Activated T-helper 1 cell treated with Interleukin-2 at 50 U/mL for 16 hours (primary cell): ENCODE measurements at places on chromosomes 11 and 22.

DNA sequence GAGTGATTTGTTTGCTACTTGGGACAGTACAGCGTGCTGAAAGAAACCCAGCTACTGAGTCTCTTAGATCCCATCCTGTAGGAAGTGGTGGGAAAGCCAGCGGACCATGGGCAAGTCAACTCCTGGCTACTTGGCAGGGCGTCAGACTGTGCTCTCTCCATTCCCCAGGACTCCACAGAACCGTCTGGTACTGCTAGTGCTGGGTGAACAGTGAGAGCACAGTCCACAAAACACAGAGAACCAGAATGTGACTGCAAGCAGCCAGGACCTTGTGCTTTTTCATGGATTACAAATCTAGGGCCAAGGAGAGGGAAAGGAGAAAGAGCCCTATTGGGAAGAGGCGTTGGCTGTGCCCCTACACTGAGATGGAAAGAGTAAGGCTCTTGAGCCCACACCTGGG, 10.2 kb downstream of the BID start:
- DNase-seq = no peak

GRCh38 chr22:20298110-20298802, 21.6 kb downstream of the DGCR6L start:
- no peak for DNase-seq

DNA sequence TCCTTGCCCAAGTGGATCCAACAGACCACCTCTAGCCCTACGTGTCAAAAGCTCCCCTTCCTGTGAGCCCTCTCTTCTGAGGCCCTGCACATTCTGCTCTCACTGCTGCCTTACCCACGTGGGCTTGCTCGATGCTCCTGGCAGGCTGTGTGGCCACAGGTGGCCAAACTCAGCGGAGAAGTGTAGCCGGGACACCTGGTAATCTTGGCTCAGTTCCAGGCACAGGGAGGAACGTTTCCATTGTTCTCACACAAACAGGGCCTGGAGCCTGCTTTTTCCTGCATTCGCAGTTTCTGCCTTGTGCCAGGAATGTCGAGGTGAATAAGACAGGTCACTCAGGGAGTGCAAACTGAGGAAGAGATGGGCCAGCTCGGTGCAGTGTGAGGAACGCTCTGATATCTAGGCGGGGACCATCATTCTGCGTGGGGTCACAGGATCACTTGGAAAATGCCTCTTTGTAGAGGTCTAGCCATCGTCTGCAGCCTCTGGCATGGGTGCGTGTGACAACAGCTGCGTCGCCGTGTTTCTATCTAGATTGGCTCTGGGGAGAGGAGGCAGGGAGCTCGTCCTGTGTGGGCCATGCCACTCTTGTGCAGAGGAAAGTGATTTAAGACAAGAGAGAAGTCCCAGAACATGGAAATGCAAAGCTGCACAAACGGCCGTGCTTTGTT, 127.6 kb upstream of the PARVA start:
- no peak for DNase-seq

GRCh38 chr11:65896034-65896999, 3.9 kb downstream of the FOSL1 start:
- DNase-seq = no peak

- DNase-seq = no peak
Observed at GRCh38 chr11:46672381-46672839, 28.0 kb downstream of the ARHGAP1 start.

GRCh38 chr11:122085264-122085663, 30.8 kb downstream of the BLID start:
- DNase-seq = no peak

DNA sequence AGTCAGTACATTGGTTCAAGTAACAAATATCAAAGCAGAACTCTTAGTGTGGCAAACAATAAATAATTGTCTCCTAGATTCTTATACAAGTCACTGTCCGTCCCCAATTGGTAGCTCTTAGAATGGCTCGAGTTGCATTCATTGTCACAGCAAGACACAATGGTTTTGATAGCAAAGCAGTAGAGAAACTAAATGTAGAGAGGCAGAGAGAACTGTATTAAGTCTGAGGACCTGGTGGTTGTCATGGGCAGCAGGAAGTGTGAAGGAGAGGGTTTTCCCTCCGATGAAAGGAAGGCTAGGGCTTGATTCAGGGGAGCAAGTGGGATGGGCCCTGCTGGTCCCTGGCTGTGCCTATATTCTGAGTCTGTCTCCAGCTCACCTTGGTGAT, 36.6 kb downstream of the RCOR2 start:
- no peak for DNase-seq

- no peak for DNase-seq
Observed at GRCh38 chr11:58596621-58597020, 17.8 kb downstream of the ZFP91 start.

DNA sequence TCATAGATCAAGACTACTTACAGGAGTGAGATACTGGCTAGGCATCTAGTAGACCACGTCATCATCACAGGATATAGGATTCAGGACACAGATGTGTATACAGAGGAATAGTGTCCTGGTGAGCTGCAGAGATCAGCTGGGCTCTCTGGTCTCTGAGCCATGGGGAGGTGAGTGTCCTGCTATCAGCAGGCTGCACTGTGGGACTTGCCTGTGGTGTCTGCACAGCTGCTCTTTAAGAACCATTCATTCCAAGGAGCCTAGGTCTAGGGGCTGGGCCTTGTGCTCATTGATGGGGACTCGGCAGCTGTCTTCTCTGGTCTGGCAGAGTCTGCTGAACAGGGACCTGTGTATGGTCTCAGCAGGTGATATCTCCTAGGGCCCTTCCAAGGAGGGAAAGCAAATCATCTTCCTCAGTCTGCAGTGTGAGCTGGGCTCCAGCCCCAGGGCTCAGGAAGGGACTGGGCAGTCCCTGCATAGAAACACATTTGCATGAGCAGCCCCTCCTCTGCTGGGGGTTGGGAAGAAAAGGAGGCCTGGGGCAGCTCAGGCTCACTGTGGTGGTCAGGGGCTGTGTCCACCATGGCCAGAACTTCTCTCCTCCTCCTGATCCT, 66.1 kb upstream of the VPREB1 start:
- DNase-seq = no peak

GRCh38 chr11:112306230-112306629, 45.6 kb upstream of the PLET1 start:
- no peak for DNase-seq

GRCh38 chr11:79264284-79264683, 176.5 kb downstream of the TENM4 start:
- no peak for DNase-seq

DNA sequence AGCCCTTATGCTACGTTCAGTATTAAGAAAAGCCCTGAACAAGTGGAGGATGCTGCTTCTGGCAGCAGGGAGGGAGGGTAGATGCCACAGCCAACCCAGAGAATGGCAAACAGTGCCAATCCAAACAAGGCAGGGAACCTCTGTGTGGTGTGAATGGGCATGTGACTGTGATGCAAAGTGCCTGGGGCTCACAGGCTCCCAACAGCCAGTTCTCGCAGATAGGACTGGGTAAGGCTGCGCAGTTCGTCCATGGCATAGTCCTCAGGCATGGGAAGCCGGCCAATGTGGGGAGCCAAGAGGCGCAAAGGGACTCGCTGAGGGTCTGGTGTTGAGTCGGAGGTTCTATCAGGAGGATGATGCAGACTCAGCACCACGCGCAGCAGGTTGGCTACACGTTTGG, 4.8 kb upstream of the CHRNA10 start:
- DNase-seq = no peak

DNA sequence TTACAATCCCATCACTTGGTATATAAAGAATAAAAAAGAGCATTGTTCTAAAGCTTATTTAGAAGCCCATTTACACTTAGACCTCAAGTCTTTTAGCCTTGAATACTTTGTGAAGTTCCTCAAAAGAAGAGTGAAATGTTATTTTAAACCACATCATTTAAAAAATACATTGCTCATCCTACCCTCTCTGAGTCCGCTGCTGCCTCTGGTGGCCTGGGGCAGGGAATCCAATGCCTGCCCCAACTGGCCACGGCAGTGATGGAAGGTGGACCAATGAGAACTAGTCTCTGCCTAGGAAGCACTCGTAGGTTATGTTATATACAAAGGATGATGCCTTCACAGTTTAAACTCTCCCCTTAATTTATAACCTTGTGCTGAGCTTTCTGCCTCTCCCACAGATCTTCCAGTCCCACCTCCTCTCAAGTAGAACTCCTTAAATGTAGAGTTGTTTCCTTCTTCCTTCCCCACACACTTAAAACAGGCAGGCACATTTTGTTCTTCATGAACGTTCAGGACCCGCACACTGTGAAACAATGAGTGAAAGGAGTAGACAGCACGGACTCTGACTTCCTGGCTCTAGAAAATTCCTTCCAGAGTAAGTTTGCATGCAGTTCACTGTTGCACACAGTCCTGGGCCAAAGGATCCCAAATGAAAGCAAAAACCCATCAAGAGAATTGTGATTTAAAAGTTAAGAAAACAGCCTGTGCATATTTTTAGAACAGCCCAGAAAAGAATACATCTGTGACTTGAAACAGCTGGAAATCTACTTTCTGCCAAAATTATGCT, 167.8 kb downstream of the RRAS2 start:
- DNase-seq = no peak

DNA sequence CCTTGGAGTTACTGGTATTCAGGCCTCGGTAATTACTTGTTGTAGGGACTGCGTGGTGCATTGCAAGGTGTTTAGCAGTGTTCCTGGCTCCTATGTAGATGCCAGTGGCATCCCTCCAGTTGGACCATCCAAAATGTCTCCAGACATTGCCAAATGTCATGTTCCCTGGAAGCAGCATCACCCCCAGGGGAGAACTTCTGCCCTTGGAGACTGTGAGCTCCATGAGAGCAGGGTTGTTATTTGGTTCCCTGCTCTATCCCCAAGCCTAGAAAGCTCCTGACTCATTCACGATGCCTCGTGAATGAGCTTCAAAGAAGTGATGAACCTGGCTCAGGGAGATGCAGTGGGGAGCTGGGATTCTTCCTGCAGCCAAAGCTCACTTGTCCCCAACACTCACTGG, 4.8 kb upstream of the CD248 start:
- no peak for DNase-seq

- no peak for DNase-seq
Observed at GRCh38 chr11:58786693-58787092, 55.0 kb upstream of the GLYAT start.

GRCh38 chr22:20247608-20248171, 20.4 kb downstream of the RTN4R start:
- no peak for DNase-seq

GRCh38 chr11:43908191-43908590, 27.6 kb downstream of the ALKBH3 start:
- no peak for DNase-seq

- DNase-seq = no peak
Observed at GRCh38 chr11:89182773-89183518, 5.3 kb downstream of the TYR start.

DNA sequence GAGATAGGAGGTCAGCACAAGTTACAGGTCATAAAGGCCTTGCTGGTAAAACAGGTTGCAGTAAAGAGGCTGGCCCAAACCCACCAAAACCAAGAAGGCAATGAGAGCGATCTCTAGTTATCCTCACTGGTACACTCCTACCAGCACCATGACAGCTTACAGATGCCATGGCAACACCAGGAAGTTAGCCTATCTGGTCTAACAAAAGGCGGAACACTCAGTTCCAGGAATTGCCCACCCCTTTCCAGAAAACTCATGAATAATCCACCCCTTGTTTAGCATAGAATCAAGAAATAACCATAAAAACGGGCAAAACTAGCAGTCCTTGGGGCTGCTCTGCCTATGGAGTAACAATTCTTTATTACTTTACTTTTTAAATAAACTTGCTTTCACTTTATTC, 43.5 kb upstream of the B3GAT1 start:
- DNase-seq = no peak

- no peak for DNase-seq
Observed at GRCh38 chr11:29996016-29996415, 20.8 kb downstream of the KCNA4 start.

GRCh38 chr11:32615422-32615821, 31.8 kb downstream of the EIF3M start:
- no peak for DNase-seq

DNA sequence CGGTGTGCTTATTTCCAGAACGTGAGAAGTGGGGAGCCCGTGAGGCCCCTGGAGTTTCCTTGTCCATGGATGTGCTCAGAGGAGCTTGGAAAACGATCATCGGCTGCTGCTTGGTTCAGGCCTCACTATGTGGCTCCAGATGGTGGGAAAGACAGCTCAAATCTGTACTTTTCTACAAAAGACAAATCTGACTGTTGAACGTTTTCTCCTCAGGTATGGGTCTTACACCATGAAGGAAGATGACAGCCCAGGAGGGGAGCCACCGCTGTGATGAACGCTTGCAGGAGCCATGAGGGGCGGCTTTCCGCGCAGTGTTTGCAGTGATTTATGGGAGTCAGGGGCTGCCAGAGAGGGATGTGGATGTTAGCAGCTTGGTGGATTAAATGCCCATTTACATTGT, 109.4 kb upstream of the E2F8 start:
- no peak for DNase-seq

DNA sequence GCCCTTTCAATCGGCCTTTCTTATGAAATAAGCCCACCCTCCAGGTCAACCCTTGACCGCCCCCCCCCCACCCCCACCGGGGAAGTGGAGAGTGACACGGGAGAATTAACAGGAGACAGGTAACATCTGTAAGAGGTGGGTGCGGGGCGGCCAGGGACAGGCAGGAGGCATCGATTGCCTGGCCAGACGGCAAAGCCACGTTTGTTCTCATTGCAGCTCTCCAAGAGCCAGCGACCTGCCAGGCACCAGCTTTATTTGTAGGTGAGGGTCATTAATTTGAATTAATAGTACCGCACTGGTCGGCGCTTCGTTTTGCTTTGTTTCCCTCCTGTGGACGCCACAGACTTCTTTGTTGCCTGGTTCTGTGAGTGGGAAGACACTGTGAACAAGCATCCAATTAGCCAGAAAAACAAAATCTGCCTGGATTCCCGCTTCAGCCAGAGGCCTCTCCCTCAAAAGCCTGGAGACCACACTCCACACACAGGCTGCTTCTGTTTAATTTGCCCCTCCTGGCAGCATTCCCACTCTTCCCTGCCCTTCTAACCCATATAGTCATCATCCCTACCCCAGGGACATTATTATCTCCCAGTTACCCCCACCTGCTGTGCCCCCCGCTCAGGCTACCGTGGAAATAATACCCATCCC, 104.5 kb upstream of the OPCML start:
- no peak for DNase-seq

DNA sequence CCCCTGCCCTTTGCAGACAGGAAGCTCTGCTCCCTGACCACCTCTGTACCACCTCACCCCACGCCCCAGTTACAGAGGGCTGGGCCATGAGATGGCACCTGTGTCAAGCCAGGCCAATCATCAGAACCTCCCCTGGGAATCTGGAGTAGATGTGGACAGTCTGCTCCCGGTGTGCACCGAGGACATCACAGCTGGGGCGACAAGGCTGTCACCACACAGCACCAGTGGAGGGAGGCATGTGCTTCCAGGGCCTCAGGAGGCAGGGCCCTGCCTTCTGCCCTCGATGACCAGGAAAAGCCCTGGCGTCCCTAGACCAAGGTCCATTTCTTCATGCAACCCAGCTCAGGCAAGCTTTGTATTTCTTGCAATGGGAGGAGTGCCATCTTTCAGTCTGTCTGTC, 309.5 kb downstream of the CTTN start:
- no peak for DNase-seq

GRCh38 chr11:114501901-114502300, 57.8 kb downstream of the NXPE1 start:
- DNase-seq = no peak

GRCh38 chr11:69075421-69076128, 26.8 kb downstream of the TPCN2 start:
- no peak for DNase-seq
